ENCODE measurements at places on chromosomes 13 and 19.

GRCh38 chr19:37078717-37079032, 442 bp downstream of the ZNF420 start:
- no peak for DNase-seq

DNA sequence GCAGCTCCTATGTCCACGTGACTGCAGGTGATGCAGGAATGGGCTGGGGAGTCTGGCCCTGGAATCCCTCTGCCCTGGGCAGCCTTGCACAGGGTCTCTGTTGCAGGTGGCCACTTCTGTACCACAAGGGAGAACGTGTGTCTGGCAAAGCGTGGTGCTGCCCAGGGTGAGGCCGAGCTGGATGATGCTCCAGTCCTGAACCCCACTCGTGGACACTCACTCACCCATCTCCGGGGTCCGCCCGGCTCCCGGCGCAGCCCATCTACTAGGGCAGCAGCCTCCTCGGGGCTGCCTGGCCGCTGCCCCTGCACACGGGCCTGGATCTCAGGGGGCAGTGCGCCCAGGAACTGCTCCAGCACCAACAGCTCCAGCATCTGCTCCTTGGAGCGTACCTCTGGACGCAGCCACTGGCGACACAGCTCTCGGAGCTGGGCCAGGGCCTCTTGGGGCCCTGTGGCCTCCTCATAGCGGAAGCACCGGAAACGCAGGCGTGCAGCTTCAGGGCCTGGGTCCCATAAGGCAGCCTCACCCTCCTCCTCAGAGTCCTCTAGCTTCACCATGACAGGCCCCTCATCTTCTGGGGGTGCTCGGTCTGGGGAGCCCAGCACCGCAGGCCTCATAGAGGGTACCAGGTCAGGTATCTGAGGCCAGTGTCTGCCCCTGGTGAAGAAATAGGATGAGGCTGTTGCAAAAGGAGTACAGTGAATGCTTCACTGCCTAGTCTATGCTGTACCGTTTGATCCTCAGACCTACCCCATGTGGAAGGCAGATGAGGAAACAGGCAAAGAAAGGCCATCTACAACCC, 2.2 kb downstream of the MZF1 start:
- DNase-seq: no peak

- DNase-seq: no peak
These were observed 10.4 kb upstream of the TBC1D4 start for GRCh38 chr13:75492389-75492788.

DNA sequence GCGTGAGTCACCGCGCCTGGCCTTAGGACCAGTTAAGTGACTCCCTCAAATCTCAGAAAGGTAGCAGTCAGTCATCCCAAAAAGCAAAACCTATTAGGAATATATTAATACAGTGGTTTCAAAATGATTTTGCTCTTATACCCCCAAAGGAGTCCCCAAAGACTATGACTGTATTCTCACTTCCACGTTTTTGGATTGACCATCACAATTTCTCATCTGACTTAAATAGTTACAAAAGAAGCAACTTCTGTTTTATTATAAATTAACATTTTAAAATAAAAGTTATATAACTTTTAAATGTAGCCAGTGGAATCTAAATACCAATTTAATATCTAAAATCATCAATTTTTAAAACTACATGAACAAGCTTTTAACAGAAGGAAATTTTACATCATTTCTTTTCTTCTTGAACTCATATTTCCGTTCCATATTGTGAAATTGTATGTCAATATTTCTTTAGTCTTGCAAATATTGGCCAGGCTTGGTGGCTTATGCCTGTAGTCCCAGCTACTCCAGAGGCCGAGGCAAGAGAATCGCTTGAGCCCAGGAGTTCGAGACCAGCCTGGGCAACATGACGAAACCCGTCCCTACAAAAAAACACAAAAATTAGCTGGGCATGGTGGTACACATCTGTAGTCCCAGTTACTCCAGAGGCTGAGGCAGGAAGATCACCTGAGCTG, 1.5 kb upstream of the SPART start:
- DNase-seq: no peak

DNA sequence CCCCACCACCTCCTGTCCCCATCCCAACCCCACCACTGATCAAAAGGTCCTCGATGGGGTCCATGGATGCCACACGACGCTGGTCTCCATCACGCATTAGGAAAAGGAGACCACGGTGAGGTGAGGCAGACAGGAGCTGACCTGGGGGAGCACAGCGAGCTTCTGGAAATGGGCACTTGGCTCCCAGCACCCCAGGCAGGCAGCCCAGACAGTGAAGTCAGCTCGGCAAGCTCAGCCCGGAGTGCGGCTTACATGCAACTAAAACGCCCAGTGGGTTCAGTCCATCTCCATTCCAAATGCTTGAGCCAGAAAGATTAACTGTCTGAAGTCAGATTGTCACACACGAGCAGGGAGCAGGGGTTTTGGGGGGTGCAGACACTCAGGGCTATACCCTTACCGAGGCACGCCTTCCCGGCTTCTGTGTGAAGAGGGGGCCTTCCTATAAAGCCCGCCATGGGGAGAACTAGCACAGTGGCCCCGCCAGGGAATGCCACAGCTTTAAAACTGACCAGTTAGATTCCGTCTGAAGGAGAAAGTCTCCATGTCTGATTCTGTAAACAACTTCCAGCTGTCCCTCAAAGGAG, 79.4 kb downstream of the SPACA7 start:
- DNase-seq: no peak

GRCh38 chr13:31201341-31202031, 1.7 kb downstream of the B3GLCT start:
- no peak for DNase-seq

DNA sequence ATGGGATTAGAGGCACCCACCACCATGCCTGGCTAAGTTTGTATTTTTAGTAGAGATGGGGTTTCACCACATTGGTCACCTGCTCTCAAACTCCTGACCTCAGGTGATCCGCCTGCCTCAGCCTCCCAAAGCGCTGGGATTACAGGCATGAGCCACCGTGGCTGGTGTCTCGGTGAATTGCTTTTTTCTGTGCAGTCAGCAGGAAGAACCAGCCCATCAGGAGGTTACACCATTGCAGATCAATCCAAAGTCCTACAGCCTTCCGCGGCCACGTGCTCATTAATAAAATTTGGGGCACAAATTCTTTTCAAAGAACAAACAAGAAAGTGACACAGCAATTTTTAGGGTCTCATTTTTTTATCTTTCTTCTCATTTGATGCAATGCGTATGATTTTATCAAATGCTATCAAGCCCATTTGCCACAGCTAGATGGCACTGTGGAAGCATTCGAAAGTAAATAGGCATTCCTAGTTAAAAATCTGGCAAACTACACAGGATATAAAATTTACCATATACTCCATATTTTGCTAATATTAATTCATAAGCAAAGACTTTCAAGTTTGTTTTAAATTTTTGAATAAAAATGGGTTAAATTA, 54.4 kb upstream of the ZNF835 start:
- peak; percentile 12 for DNase-seq

DNA sequence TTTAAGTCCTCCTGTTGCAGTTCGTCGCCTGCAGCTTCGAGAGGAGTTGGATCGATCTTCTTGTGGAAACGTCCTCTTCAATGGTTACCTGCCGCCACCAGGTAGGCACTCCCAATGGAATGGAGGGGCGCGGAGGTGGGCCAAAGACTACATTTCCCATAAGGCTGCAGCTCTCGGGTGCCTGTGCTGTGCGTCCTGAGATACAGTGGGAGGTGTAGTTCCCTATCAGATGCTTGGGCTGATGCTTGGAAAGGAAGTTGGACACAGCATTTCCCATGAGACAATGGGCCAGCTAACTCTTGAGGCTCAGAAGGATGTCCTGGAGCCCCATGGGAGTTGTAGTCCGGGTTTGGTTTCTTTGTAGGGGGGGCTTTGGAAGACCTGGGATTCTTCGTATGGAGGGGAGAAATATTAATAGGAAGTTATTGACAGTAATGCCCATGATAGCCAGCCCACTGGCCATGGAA, 1.8 kb downstream of the SHKBP1 start:
- DNase-seq: no peak
